SW480 (cell line): ENCODE measurements at places on chromosomes 4 and X.

GRCh38 chr4:165355900-165356300, 22.9 kb upstream of the CPE start:
- DNase-seq, result no peak

GRCh38 chrX:131894995-131895394, 128.1 kb upstream of the STK26 start:
- no peak for DNase-seq

GRCh38 chr4:169009286-169010124, 550 bp downstream of the CBR4 start:
- DNase-seq, result peak; percentile 67

DNA sequence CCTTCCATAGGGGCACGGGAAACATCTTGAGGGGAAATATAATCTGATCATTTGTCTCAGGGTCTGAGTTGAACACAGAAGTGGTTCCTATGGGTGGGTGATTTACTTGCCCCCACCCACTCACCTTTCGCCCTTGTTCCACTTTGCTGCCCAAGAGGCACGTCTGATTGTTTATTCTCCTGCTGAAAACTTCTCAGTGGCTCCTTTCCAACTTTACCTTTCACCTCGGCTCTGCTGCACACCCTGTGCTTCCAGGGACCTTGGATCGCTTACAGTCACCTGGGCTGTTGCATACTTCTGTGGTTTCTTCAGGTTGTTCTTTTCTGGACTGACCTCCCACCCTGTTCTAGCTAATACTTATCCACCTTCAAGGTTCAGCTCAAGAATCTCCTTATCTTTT, 213.4 kb upstream of the JADE1 start:
- DNase-seq, result no peak

DNA sequence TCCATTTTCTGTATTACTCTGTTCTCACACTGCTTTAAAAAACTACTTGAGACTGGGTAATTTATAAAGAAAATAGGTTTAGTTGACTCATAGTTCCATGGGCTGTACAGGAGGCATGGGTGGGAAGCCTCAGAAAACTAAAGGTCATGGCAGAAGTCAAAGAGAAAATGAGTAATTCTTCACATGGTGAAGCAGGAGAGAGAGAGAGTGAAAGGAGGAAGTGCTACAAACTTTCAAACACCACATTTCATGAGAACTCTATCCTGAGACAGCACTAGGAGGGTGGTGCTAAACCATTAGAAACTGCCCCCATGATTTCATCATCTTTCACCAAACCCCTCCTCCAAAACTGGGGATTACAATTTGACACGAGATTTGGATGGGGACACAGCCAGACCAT, 108.0 kb upstream of the PBDC1 start:
- DNase-seq, result no peak

- no peak for DNase-seq
Measured at GRCh38 chrX:56791456-56791855, 62.4 kb downstream of the NBDY start.

DNA sequence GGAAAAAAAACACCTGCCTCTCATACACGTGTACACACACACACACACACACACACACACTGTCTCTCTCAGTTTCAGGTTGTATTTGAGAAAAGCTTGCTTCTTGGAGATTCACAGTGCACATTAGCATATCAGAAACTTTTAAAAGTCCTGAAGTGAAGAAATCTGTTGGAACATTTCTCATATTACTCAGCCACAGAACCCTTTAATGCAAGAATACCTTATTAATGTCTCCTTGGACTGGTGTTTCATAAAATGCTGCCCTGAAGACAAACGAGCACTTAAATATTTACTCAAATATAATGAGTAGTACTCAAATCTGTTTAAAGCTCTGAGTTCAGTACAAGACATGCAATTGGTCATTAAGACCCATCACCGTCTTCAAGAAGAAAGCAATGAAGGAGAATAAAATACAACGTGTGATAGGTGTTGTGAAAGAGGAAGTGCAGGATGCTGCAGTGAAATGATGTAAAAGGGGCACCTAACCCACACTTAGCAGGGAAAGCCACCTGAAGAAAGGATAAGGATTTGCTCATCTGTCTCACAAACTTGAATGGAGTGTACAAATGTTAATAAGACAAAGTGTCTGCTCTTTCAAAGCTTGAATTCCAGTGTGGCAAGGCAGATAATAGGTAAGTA, 57.0 kb downstream of the DCLK2 start:
- no peak for DNase-seq

DNA sequence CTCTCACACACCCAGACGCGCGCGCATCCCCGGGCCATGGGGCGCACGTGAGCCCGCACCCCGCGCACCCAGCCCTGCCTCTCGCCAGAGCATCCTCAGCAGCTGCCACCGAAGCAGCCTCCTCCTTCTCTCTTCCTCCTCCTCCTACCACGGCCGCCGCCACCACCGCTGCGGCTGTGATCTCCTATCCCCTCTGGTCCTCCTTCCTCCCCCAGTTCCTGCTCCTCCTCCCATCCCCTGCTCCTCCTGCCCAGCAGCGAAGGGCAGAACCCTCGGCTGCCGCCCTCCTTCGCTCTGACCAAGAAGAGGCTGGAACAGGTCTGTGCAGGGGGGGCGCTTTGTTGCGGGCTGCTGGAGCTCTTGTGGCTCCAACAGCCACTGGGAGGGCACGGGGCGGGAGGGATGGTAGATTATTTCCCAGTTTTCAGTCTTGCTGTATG, 148.7 kb upstream of the CHRDL1 start:
- no peak for DNase-seq

DNA sequence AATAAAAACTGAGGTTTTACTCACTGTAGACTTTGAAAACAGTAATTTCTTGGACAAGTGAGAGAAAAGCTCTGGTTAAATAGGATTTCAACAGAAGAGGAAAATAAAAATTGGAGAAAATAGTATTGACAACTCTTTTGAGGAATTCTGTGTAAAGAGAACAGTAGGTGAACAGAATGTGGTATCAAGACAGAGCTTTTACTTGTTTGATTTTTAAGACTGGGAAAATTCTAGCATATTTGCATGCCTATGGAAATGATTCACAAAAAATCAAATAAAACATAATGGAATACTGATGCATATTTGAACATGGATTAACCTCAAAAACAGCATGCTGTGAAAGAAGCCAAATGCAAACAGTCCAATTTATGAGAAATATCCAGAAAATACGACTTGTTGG, 504.6 kb downstream of the KCTD8 start:
- no peak for DNase-seq

DNA sequence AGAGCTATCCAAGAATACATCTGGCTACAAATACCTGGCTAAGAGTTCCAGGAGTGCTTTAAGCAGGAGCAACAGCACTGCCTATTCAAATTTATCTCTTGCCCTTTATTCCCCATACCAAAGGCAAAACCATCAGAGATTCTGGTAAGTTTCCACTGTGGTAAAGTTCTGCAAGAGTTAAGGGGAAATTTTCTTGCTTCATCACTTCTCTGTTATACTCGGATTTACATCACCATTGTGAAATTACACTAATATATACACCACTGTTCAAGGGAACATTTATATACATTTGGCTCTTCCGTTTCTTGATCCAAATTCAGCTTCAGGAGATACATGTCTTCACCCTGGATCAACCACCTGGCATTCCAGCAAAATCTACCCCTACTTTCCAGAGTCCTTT, 70.8 kb upstream of the PTPN13 start:
- no peak for DNase-seq

DNA sequence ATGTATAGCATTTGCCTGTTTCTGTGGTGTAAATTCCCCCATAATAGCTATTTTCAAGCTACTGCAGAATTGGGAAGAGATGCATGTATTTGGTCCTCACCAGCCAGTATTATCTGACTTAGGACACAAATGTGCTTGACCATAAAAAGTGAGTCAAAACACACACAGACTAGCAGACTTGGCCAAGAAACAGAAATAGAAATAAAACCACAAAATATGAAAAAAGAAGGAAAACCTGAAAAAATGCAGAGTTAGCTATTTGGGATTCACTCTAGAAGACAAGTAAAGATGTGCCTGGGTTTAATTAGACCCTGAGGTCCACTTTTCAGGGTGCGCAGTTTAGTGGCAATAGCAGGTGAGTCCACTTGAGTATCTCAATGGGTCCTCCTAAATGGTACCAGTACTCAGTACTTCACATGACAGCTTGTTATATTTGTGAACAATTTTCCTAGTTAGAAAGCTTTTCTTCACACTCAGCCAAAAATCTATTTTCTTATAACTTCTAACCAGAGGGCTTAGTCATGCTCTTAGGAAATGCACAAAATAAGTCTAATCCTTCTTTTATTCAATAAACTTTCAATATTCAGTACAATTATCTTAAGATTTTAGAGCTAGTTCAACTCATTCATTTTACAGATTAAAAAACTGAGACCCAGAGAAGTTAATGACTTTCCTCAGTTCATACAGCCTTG, 108.7 kb upstream of the JADE1 start:
- DNase-seq, result no peak

- no peak for DNase-seq
Measured at GRCh38 chrX:112846187-112846586, 5.6 kb upstream of the AMOT start.

GRCh38 chrX:125306335-125306866, 13.3 kb upstream of the TEX13C start:
- no peak for DNase-seq

DNA sequence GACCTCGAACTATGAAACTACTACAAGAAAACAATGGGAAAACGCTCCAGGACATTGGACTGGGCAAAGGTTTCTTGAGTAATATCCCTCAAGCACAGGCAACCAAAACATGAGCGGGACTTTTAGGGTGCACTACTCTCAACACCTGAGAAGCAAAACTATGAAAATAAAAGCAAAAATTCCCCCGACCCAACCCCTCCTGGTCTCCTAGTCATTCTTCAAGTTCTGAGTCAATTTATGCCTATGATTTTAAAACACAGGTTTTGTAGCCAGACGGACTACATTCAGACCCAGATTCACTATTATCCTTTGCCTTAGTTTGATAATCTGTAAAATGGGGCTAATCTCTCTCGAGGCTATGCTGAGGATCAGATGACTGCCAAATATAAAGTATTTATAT, 97.0 kb downstream of the SOWAHB start:
- no peak for DNase-seq

DNA sequence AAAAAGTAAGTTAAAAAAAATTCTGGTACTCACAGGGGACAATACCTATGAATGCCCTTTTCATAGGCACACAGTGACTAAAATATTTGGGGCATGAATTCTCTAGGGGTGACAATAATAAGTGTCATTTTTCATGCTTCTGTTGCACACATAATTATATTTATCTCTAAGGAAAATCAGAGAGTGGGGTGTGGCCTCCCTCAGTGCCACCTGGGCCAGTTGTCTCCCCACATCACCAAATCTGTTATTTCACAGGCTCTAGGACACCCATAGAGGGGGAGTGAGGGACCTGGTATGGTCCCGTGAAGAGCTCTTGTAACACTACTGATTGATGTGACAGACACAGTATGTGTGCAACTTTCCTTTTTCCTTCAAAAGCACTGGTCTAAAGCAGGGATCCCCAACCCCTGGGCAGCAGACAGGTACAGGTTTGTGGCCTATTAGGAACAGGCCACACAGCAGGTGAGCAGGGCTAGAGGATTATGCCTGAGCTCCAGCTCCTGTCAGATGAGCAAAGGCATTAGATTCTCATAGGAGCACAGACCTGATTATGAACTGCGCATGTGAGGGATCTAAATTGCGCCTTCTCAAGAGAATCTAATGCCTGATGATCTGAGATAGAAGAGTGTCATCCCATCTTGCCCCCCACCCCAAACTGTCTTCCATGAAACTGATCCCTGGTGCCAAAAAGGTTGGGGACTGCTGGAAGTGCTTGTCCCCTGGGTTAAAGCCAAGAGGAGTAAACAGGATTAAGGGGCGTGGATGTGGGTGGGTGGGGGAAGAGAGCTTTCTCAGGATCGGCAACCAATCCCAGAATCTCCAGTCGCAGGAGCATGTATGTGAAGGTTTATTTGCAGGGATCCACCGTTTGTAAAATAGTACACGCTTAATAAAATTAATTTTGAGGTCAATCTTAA, 856 bp downstream of the SLC9B1 start:
- peak; percentile 7 for DNase-seq

DNA sequence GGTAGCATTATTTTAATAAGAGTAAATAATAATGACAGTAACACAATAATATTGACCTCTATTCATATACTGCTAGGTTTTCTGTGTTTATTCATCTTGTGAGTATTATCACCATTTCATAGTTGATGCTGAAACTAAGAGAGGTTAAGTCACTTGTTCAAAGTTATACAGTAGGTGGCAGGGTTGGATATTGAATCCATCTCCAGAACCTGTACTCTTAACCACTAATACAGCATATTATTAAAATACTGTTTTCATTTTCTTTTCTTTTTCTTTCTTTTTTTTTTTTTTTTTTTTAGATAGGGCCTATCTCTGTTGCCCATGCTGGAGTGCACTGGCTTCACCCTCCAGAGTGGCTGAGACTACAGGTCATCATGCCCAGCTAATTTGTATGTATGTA, 7.1 kb upstream of the ELF2 start:
- no peak for DNase-seq

DNA sequence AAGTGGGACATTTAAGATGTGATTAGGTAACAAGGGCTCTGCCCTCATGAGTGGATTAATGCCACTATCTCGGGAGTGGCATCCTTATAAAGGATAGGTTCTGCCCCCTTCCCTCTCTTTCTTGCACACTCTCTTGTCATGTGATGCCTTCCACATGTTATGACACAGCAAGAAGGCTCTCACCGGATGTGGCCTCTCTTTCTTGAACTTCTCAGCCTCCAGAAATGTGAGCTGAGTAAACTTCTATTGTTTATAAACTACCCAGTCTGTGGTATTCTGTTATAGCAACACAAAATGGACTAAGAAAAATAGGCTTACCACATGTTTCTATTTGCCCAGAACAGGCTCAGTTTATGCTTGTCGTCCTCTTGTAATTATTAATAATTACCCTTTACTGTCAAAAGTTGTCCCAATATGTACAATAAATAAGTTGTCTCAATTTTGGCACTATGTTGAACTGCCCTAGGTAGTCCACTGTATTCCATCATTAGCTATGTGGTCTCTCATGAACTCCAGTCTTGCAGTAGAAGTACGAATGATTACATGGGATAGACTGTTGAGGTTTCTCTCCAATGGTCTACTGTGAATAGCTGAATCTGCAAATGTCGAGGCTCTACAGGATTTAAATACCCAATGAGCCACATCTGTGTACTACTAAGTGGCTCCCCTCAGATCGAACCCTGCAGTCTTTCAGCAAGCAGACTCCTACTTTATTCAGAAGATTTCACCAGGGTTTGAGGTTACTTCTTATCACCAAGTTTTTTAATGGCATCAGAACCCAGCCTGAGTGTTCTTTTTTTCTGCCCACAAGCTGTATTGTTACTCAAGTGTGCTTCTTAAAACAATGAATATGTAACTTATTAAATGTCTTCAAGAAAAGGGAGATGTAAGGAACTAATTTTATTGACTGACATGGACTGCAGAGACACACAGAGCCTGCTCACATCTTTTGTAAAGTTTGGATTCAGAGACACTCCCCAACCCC, 102.0 kb upstream of the LEF1 start:
- no peak for DNase-seq
